Hematopoietic multipotent progenitor cell treated with erythropoietin and hydrocortisone succinate and interleukin-3 and kit ligand, for 6 days (in vitro differentiated cells): ENCODE measurements at places on chromosomes 2 and 18.

GRCh38 chr2:185219981-185220380, 518.6 kb upstream of the FSIP2 start:
- no peak for DNase-seq

DNA sequence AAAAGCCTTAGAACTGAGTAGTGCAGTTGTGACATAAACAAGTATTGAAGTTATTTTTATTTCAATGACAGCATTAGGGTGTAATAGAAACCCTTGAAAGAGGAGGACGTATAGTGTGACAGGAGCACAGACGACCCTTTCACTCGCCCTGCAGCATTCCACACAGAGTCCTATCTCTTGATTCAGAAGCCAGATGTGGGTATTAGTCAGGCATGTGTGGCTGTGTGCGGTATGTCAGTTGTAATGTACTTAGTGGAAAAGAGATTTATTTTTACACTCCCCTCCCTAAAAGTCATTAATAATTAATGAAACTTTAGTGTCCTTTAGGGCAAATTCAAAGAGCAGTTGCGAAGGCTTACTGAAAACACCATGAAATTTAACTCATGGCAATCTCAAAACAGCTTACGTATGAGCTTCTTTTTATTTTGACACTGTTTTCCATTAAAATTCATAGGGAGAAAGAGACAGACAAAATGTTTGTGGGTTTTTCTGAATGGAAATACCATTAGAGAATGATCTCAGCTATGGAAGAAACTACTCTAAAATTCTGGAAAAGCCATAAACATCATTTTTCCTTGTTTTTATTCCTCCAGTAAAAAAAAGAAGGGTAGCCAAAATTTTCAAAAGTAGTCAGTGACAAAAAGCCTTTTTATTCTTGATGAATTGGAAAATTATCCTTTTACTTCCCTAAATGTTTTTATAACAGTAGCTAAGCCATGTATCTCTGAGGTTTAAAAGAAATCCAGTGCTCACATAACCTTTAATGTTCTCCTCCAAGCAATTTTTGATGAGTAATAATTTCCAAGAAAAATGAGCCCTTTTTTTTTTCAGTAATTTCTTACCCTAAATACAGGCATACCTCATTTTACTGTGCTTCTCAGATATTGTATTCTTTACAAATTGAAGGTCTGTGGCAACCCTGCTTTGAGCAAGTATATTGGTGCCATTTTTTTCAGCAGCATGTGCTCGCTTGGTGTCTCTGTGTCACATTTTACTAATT, 84.0 kb upstream of the DSEL start:
- DNase-seq: no peak

DNA sequence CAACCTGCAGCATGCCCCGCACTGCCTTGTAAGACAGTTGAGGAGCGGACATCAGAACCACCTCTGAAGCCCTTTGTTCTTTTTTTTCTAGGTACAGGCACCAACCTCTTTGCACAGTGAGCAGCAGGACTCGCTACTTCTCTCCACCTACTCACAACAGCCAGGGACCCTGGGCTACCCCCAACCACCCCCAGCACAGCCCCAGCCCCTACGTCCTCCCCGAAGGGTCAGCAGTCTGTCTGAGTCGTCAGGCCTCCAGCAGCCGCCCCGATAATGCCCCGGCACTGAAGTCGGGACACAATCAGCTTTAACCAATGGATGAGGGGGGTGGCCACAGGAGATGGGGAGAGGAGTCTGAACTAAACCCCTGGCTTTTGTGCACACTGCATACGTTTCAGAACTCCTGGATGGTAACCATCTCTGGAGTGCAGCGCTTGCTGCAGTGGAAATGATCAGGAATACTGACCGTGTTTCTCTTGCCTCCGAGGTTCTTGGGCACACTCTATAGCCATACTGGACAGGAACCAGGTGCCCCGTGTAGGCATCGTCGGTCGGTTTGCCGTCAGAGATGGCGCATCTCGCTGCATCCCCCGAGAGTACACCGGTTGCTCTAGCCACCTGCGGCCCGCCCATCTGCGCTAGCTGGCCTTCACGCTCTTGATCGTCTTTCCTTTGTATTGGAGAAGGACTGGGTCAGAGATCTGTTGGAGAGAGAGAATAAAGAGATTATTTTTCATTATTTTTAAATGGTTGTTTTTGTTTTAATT, 6.6 kb upstream of the RPL31 start:
- no peak for DNase-seq

DNA sequence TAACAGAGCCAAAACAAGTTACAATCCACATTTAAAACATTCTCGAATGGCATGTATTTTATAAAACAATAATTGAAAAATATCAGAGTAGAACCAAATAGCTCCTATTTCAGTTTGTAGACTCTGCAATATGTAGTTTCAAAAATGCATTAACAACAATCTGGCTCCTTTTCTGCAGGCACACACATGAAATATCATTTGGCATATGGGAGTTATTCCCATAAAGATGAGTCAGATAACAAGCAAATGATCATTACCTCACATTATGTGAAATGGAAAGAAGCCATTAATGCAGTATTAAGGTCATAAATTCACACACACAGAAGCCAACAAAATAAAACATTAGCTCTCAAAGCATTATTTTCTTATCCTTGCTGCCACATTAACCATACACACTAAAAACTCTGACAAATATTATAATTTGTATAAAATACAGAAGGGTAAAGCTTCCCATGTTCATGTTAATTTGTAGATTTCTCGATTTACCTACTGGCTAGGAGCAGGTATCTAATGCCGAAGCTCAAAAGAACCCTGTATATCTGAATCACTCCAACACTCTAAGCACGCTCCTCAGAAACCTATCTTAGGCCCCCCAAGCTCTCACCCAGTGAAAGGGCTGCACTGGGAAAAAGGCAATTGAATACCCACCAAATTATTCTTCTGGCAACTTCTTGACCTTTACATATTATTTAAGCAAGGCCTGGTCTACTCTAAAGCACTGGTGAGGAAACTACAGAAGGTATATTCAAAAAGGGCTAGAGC, 13.8 kb downstream of the NBAS start:
- no peak for DNase-seq

DNA sequence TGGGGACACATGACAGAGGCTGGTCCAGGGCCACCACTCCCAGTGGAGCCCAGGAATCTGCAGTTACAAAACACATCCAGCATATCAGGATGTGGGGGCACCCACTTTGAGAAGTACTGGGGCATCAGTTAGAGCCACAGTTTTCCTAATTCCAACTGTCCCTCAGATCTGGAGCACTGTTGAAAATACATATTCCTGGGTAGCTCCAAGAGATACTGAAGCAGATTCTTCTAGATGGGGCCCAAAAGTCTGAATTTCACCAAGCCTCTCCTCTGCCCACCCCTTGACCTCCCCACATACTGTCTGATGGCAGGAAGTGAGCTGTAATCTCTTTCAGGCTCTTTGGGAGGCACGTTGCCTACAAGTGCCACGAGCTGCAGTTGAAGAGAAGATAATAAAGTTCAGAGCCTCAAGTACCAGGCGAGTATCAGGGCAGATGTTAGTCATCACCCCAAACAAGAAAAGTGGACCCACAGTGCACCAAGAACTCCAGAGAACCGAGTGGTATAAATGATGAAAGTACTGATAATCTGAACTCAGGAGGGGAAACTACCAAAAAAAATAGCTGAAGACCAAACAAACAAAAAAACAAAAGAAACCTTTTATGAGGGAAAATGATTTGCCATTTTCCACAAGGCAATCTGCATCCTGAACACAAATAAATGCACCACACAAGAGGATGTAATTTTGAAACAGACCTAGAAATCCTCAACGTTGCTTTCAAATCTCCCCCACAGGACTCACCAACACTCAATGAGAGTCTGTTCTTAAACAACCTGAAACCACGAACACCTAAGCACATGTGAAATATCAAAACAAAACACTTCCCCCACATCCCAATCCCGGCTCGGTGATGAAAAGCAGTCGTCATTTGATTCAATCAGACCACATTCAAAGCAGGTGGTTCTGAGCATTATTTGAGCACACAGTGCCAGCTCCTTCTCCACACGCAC, 98.7 kb downstream of the TCF4 start:
- peak; percentile 46 for DNase-seq

- no peak for DNase-seq
These were observed 181.1 kb downstream of the NEDD4L start for GRCh38 chr18:58225101-58225500.

GRCh38 chr18:44693030-44693784, 12.5 kb downstream of the SETBP1 start:
- DNase-seq: no peak

GRCh38 chr18:63025251-63026090, 294.1 kb downstream of the BCL2 start:
- peak; percentile 79 for DNase-seq

GRCh38 chr2:204019572-204020501, 83.3 kb downstream of the ICOS start:
- DNase-seq: no peak

- DNase-seq: peak; percentile 81
These were observed 51.4 kb downstream of the KIF5C start for GRCh38 chr2:148926291-148926961.

GRCh38 chr2:219848882-219849281, 221.5 kb downstream of the SLC4A3 start:
- DNase-seq: no peak

DNA sequence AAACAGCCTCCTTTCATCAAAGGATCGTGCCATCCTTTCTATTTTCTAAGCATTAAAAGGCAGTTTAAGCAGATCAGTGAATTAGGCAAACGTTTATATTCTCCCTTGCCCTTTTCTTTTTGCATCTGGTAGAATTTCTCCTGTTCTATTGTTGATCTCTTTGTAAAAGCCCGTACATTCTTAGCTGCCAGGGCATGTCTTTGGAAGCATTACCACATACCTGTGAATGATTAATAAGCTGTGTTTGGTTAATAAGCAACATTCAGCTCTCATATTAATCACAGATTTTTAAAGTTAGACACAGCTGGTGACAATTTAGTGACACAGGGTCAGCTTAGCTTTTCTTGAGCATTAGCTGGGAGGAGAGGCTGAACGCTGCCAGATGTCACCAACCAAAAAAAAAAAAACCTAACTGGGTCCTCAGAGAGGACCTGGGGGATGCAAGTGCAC, 33.8 kb upstream of the CYP1B1 start:
- DNase-seq: no peak

DNA sequence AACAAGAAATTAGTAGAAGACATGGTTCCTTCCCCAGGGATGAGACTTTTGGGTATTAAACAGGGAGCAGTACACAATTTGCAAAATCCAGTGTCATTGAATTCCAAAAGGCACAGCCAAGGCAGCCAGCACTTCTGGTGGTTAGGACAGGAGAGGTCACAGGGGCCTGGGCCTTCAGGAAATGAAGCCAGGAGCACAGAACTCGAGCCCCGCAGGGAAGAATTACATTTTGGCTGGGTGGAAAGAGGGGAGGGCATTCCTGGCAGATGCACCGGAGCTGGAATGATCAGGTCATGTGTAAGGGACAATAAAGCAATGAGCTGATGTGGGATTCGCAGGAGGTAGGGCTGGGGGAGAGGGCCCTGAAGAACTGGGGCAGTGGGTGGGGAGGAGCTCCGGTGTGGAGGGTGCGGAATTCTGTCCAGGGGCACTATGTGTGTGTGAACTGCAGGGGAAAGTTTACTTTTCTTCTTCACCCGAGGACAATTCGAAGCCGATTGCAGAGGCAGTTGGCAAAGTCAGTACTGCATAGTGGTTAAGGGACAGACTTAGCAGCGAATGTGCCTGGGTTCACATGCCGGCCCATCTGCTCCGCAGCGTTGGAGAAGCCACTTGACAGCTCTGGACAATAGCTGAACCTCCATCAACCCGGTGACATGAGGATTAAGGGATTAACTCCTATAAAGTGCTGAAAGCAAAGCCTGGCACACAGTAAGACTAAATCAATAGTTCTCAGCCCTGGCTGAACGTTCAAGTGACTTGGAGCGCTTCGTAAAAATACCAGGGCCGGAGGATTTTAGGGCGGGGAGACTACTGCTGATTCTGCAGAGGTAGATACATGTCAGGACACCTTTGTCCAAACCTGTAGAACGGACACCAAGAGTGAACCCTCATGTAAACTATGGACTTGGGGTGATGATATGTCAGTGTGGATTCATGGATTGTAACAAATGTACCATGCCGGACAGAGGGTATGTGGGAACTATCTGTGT, 36.4 kb downstream of the ALPK2 start:
- DNase-seq: no peak
